ENCODE measurements at places on chromosomes 6 and 20.
A peak's percentile ranks its signal among the peaks of the same experiment; 100 is the strongest.

DNA sequence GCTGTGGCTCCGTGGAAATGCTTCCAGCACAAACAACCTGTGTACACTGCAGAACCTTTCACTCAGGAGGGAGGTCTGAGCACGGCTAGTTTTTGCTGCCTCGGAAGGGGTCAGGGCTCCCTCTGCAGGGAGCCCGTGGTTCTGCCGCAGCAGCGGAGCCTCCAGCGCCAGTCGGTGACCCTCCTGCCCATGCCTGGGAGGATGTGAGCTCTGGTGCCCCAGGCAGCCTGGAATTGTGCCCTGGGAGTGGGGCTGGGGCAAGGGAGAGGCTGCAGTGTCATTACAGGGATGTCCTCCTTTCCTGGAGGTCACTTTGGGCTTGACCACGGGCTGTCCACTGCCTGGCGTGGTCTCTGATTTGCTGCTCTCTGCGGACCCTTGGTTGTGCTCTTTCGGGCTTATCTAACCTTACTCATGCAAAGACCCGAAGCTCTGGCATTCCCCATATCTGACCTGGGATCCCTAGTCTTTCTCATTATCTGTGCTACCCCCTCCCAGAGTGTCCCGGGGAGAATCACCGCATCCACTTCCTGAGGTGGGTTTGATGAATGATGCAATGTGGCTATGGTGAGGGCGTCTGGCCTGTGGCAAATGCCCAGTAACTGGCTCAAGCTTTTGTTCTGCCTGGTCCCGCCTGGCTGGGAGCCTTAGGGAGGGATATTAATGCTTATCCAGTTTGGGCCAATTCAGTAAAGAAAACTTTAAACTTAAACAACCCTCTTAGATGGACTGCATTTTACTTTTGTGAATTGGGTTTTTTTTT lies 59.6 kb upstream of the TAGAP start:
- peak; percentile 57 for DNase-seq

DNA sequence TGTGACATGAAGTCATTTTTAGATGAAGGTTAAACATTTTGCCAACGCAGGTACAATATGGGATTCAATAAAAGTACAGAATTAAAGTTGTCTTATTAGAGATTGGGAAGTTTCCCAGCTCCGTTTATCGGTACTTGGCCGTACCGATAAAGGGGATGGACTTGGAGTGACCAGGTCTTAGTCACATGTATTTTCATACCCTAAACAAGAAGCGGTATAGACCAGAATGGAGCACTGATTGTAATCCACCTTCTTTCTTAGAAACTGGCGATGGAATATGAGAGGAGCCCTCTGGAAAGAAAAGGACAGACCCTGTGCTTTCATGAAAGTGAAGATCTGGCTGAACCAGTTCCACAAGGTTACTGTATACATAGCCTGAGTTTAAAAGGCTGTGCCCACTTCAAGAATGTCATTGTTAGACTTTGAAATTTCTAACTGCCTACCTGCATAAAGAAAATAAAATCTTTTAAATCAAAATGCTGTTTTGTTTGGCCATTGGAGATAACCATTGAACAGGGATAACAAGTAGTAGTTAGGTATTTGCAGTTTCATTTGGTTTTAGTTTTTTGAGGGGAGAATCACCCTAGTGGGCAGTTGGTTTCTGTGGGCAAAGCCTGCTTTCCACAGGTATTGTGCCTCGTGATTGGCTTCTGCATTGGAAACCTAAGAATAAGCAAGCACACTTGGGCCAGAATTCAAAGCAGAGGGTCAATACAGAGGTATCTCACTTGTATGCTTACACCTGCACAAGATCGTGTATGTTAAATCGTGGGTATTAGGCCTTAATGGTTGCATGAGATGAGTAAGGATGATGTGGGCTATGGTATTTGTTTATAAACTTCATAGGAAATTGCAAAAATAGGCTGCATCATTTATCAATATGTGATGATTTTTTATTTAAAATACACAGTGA lies 11.2 kb upstream of the ZNFX1 start:
- DNase-seq, result no peak

GRCh38 chr6:90940812-90941481 lies 354.1 kb upstream of the MAP3K7 start:
- DNase-seq, result no peak

DNA sequence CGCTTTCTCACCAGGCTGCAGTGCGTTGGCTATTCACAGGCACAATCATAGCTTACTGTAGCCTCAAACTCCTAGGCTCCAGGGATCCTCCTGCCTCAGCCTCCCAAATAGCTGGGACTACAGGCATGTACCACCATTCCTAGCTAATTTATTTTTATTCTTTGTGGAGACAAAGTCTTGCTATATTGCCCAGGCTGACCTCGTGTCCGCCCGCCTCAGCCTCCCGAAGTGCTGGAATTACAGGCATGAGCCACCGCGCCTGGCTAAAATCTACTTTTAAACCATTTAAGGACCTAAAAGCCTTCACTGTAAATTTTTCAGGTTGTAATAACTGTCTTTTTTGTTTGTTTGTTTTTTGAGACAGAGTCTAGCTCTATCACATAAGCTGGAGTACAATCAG lies 15.2 kb downstream of the SAMHD1 start:
- no peak for DNase-seq

GRCh38 chr6:34190504-34191122 lies 44.7 kb upstream of the GRM4 start:
- DNase-seq, result no peak

DNA sequence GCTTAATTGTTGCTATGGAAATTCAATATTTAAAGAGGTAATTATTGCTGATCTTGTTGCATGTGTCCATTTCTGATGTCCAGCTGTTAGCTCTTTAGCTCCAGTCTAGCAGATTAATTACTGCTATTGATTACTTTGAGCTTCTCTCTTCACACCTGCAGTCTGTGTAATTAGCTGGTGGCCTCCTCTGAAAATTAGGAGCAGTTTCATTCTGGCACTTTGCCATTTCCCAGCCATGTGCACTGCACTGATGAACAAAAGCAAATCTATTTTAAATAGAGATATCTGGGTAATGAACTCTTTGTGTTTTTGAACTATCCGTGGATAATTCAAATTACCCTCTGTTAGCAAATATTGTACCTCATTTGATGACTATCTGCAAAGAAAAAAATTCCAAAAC lies 275.9 kb downstream of the RNF144B start:
- no peak for DNase-seq

- DNase-seq, result no peak
Observed at GRCh38 chr6:42545226-42545773, 18.5 kb upstream of the UBR2 start.

DNA sequence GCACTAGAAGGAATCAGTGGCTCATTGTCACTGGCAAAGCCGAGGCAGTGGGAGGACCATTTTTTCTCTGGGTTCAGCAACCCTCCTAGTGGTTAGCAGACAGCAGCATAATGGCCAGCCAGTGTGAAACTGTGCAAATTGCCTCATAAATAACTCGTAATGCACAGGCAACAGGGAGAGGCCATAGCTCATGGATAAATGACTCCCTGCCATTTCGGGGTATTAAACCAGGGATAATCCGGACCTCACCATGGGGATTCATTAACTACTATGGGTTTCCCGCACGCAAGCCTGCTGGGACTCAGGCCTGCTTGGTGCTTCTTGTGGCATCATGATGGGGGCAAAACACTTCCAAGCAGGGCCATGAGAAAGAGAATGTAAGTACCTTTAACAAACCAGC lies 158.2 kb upstream of the CHD6 start:
- no peak for DNase-seq

DNA sequence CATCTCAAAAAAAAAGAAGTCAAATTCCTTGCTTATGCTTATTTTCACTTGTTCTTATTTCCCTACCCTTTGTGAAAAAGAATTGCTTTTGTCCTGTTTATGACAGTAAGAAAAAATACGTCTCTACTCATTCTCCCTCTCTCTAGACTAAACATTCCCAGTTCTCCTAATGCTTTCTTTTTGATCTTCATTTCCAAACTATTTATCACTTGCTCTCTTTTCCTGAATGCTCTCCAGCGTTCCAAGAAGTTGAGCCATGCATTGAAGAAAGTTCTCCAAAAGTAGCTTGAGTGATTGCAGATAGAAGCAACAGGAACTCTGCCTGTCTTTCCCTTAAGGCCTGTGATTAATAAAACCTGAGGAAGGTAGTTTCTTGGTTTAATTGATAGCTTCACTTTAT lies 53.1 kb upstream of the TMEM170B start:
- no peak for DNase-seq

GRCh38 chr20:20847814-20848213 lies 135.4 kb upstream of the RALGAPA2 start:
- DNase-seq, result no peak

GRCh38 chr6:32622545-32623401 lies 14.4 kb upstream of the HLA-DQA1 start:
- no peak for DNase-seq

DNA sequence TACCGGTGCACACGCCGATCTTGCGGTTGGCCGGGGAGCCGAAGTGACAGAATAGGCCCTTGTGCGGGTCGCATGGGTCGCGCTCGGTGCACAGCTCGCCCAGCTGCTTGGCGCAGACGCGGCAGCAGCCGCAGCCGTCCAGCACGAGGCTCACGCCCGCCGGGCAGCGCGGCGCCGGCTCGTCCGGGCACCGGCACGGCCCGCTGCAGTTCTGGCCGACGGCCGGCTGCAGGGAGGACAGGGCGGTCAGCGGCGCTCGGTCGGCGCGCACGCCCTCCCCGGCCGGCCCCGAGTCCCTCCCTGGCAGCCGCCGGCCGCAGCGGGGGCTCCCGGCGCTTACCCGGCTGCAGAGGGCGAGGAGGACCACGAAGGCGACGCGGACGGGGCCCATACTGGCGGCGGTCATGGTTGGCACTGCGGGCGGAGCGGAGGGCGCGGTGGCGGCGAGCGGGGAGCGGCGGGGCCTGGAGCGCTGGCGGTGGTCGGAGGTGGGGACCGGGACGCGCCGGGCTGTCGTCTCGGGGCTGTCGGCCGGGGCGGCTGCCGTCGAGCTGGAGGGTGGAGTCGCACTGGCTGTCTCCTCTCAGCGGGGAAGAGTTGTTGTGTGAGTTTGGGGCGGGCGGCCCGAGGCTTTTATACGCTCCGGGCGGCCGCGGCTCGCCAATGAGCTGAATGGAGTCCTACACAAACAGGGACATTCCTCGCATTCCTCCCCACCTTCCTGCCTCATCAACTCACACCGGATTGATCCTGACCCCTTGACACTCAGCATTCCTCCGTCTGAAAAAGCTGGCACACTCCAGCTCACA lies at the start of gene CCN2:
TSS of gene CCN2 (minus strand) at position 606 of the 809 bp plus-strand sequence. CDS start at position 406, 200 bp downstream.
- DNase-seq, result no peak

- DNase-seq, result no peak
Observed at GRCh38 chr6:163344411-163344810, 70.1 kb upstream of the QKI start.

DNA sequence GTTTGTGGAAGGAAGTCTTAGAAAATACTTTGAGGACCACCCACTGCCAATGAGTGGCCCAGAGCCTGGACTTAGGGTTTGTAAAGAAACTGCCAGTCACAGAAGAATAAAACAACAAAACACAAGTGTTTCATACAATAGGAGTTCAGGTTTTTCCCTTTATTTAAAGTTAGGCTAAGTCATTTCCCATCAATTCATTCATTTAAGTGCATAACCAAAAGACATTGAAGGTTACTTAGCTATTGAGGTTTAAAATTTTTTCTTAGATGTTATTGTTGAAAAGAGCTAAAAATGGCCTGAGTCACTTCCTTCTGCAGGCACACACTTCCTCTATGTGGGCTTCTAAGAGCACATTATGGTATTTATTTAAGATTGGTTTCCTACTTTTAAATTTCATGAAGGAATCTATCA lies 54.2 kb downstream of the ARMC2 start:
- DNase-seq, result no peak

DNA sequence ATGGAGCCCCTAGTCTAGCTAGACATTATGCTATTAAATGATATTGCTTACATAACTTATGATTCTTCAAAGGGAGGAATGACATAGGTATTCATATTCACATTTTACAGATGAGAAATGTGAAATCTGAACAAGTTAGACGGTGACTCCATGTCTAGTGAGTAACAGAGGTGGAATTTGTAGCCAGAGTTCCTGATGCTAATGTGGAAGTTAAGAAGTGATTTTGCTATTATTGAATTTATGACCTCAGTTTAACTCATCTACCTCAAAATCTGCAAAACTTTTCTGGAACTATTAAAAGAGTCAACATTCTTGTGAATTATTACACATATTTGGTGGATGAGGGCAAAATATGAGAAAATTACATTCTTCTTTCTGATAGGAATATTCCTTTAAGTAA lies 347.6 kb upstream of the MMS22L start:
- no peak for DNase-seq

DNA sequence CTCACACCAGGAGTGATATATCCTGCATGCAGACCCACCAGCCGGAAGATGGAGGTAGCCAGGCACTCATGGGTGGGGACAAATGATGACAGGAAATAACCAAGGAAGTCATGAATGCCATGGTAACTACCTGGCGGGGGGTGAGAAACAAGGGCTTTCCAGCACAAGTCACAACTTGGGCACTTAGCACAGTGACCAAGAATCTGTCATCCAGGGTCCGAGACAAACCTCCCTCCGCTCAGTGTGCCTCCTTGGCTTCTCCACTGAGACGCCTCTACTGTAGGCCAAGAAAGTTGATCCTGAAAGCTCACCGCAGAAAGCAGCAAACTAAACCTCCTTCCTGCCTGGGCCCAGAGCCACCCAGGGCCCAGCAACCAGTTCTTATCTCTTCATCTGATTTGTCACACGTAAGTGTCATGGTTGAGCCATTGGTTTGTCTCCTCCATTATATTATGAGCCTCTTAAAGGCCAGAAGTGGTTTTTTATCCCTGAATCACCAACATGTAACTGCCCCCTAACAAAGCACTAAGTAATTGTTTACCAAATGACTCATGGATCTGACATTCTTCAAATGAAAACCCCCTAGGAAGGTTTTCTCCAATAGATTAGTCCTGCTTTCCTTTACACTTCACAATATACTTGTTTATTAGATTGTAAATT lies 84.3 kb upstream of the TAB2 start:
- no peak for DNase-seq

GRCh38 chr20:37336369-37337207 lies 9.4 kb upstream of the SRC start:
- no peak for DNase-seq

DNA sequence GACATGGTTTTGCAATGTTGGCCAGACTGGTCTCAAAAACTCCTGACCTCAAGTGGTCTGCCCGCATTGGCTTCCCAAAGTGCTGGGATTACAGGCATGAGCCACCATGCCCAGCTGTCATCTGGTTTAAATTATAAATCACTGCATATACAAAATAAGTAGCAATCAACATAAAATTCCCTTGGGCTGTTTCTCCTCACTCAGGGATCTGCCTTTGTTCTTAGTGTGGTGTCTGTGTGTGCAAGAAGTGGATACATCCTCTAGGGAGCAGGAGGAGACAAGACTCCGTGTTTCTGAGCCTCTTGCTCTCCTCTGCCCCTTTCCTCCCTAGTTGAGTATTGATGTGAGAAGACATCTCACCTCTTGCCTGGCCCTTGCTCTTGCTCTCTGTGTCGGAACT lies 65.2 kb upstream of the ADGRF4 start:
- DNase-seq, result no peak

GRCh38 chr6:89410788-89411144 lies 1.3 kb downstream of the RRAGD start:
- no peak for DNase-seq

Measured in stimulated activated CD8-positive, alpha-beta memory T cell treated with anti-CD3 and anti-CD28 coated beads, Interleukin-7, amount 100 ng/mL, for 1 hour (primary cell).